ENCODE measurements at places on chromosomes 13 and 19.
A peak's percentile ranks its signal among the peaks of the same experiment; 100 is the strongest.

DNA sequence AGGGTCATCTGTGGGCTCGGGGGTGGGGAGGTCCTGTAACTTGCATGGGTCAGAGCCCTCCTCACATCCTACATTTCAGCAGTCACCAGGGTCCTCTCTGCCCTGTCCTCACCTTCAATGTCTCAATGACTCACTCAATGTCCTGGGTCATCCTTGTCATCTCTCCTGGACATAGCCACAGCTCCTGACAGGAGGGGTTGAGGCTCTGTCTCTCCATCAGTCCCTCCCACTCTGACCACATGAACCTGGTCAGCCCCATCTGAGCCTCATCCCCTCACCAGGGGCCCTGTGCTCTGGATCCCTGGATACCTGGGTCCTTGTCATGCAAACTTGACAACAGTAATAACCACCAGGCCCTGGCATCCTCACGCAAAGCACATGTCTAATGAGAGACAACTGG is 13.4 kb downstream of the CEACAM21 start:
- no peak for DNase-seq

DNA sequence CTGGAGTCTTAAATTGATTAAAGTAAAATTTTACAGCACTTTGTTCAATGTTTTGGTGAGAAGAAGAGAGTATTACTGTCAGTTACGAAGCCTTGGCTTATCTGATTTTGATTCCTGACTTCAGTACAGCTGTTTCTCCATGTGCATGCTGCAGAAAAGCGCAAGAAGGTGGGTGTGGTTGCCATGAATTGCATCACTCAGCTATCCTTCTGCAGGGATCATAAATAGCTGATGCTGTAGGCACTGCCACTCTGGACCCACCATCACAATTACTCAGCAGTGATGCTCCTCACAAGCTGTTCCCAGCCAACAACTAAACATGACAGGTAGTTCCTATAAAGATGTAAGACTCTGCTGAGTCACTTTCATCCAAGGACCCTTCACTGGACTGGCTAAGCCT is 321.2 kb downstream of the IRS2 start:
- DNase-seq = no peak

DNA sequence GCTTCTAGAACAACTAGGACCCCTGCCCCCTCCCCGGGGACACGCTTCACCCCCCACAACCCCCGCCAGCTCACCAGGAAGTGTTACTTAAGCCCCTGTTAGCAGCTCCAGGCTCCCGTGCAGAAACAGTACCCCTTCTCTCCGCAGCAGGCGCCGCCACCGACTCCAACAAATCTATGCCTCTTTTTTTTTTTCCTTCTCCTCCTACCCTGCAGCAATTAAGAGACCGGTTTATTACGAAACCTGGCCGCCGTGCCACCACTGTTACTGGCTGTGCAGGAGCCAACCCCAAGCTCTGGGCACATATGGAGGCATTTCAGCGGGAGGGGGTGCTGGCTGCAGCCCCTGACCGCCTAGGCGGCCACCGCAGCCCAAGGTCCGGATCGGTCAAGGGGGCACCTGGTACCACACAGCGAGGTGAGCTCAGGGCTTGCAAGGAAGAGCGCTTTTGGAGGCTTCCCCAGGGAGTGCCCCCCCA is 2.4 kb downstream of the GADD45B start:
- peak; percentile 61 for DNase-seq

DNA sequence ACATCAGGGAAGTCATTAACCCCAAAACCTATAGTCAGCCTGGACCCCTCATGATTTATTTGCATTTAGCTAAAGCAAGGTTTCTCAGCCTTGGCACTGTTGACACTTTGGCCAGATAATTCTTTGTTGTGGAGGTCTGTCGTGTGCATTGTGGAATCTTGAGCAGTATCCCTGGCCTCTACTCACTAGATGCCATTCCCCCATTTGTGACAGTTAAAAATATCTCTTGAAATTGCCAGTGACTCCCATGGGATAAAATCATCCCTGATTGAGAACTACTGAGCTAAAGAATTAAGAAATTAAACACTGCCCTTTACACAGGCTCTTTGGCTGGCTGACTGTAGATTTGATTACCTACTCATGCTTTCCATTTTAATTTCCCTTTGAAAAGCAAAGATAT is 102.7 kb downstream of the LMO7 start:
- DNase-seq = no peak

DNA sequence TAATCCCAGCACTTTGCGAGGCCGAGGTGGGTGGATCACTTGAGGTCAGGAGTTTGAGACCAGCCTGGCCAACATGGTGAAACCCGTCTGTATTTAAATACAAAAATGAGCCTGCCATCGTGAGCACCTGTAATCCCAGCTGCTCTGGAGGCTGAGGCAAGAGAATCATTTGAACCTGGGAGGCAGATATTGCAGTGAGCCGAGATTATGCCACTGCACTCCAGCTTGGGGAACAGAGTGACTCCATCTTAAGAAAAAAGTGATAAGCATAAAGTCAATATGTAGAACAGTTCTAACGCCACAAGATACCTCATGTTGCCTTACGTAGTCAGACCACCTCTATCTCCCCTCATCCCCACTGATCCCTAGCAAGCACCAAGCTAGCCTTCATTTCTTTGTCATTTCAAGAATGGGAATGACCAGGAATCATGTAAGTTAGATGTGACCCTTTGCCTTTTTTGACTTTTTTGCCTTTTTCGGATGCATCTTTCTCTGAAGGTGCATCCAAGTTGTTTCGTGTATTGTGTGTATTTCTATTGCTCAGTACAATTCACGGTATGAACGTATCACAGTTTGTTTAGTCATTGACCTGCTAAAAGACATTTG is 6.4 kb downstream of the RPL21 start:
- DNase-seq = no peak
